ENCODE measurements at places on chromosomes 2 and 18.
A peak's percentile ranks its signal among the peaks of the same experiment; 100 is the strongest.

DNA sequence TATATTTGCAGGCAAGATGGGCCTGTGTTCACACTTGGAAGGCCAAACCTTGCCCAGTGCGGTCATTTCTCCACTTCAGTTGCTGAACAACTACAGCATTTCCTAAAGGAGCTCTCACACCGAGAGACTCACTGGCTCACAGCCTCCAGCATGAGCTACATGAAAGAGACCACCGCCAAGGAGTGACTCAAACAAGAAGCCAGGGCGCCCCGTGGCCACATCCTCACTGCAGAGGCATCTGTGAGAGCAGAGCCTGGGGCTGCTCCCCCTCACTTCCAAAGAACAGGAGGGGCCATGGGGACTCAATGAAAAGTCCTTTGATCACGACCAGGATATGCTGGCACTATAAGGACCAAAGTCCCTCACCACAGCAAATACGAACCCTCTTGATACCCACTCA is 50.0 kb downstream of the TMEM163 start:
- no peak for DNase-seq

GRCh38 chr2:151344906-151345305 is 12.5 kb upstream of the TNFAIP6 start:
- peak; percentile 18 for DNase-seq

DNA sequence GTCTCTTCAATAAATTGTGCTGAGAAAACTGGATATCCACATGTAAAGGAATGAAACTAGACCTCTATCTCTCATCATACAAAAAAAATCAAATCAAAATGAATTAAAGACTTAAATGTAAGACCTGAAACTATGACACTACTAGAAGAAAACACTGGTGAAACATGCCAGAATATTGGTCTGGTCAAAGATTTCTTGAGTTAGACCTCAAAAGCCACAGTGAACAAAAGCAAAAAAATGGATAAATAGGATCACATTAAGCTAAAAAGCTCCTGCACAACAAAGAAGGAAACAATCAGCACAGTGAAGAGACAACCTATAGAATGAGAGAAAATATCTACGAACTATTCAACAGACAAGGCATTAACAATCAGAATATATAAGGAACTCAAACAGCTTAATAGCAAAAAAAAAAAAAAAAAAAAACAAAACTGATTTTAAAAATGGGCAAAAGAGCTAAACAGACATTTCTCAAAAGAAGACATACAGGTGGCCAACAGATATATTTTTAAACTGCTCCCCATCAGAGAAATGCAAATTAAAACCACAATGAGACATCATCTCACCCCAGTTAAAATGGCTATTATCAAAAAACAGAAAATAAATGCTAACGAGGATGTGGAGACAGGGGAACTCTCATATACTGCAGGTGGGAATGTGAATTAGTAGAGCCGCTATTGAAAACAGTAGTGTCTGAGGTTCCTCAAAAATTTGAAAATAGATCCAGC is 66.3 kb downstream of the NCKAP1 start:
- no peak for DNase-seq

DNA sequence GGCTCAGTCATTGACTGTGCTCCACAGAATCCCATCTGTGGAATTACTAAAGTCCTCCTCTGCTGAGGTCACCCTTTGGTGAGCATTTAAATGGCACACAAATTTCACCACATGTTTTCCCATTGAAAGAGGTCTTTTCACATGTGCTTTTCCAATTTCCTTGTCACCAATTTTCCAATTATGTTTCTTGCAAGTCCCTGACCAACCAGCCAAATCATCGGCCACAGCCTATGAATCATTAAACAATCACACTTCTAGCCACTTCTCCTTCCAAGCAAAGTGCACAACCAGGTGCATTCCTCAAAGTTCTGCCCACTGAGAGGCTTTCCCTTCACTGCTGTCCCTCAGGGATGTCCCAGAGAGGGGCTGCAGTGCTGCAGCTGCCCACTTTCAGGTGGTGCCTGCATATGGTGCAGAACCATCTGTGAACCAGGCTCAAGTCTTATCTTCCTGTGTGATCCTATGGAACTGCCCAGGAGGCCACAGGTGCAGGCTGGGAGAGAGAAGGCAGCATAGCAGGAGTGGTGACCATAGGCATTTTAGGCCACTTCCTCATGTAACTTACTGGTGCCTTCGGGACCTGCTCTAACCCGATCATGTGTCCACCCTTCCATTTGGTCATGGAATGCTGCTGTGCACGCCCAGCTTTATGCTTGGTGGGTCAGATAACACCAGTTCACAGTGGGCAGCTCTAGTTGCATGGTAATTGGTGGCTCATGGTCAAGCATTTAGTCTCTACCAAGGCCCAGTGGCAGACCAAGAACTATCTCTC is 153.0 kb downstream of the SEPTIN10 start:
- peak; percentile 48 for DNase-seq

- peak; percentile 99 for DNase-seq
These were observed 93.4 kb upstream of the FN1 start for GRCh38 chr2:215529271-215529670.

- DNase-seq = no peak
These were observed 311.6 kb downstream of the EN1 start for GRCh38 chr2:118535818-118536212.

DNA sequence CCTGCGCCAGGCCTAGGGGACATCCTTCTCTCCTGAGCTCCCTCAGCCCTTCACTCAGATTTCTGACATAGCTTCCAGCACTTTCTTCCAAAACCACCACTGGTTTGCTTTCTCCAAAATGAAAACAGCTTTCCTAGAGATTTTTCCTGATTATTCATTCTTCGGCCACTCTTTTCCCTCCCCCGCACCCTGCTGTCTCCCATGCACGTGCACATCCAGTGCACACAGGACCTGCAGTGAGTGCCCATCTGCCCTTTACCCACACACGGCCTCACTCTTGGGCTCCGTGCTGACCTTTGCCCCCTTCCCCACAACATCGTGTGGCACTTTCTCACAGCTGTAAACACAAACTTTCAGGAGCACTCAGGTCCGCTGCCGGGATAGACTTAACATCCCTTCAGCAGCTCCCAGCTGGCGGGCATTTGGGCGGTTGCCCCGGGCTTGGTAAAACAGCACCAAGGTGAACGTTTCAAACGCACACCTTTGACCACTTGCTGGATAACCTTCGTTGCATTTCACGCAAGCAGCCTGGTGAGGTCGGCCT is 25.8 kb downstream of the KIF1A start:
- DNase-seq = no peak

GRCh38 chr18:50008306-50008705 is 186.6 kb downstream of the MYO5B start:
- DNase-seq = peak; percentile 75

DNA sequence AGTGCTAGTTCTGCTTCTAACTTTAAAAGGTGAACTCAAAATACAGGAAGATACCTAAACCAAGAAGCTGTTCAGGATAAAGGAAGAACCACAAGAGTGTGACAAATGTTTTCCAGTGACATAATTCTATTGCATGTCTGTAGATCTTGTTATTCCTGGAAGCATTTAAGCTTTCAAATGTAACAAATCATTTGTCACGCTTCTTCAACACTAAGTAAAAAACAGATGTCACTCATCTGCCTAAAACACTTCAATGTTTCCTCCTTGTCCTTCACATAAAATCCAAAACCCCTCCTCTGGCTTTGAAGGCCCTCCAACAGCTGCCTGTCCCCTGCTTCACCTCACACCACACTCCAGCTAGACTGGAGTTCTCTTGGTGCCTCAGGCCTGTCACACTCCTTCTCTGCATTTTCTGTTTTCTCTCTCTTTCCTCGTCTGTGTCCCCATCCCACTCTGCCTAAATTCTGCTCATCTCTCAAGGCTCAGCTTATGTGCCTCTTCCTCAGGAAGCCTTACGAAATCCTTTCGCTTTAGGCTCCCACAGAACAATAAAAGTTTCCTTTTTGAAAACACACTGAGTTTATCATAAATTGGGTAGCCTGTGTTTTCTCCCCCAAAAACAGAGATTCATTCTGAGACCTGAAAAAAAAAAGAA is 6.4 kb upstream of the CLEC4F start:
- DNase-seq = no peak

- no peak for DNase-seq
These were observed 31.9 kb upstream of the SNED1 start for GRCh38 chr2:240966457-240966905.

DNA sequence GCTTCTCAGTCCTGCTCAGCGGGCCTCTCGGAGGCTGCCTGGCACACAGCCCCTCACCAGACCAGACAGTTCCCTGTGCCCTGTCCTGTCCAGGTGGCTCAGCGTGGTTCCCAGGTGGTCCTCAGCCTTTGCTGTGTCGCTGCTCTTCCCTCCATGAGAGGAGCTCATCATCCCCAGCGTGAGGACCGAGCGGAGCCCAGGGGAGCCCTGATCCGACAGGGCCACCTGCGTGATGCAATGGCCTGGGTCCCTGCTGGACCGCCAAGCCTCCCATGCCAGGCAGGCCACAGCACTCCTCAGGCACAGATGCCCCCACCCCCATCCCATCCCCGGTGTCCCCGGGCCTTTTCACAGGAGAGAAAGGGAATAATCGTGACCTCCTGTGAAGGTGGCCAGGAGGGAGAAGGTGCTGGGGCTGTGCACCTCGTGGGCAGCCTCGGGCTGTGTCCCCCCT is 4.3 kb downstream of the GPC1 start:
- DNase-seq = no peak

DNA sequence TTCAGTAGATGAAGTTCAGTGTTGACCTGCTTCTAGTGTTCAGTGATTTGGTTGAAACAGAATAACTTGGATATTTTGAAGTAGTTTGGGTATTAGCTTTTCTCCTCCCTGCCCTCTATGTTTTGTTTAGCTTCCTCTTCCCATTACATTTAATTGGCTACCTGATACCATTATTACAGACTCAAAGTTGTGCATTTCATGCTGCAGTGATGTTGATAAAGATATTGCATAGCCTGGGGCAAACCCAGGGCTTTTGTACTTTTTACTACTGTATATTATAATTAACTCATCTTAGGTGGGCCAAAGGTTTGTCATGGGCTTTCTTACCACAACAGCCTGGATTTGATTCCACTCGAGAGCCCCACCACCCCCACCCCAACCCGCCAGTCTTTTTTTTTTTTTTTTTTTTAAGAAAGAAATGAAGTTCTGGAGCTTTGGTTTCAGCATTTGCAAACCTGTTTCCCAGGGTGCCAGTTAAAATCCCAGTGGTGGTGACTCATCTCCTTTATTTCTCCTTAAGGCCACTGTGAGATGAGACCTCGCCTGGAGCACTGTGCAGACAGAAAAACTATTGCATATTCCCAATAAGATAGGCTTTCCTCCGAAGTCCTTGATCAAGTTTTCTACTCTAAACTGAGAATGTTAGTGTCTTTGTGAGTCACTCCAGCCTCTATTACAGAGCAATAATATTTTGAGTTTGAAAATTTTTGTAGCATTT is 393.7 kb upstream of the FANCL start:
- DNase-seq = peak; percentile 76

DNA sequence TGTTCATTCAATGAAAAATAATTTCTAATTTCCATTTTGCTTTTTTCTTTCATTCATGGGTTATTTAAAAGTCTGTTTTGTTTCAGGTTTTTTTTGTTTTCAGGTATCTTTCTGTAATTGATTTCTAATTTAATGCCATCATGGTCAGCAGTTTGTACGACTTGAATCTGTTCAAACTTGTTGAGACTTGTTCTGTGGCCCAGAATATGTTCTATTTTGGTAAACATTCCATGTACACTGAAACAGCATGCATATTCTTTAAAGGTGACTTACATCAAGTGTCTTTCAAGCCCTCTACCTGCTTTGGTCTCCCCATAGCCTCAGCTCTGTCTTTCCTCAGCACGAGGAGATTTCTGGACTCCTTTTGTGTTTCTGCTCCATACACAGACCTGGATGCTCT is 49.1 kb downstream of the CYP1B1 start:
- DNase-seq = peak; percentile 80

- peak; percentile 25 for DNase-seq
These were observed 42.5 kb downstream of the LRRC30 start for GRCh38 chr18:7273301-7273921.

- DNase-seq = no peak
These were observed 2.7 kb downstream of the SKOR2 start for GRCh38 chr18:47248604-47249313.

- peak; percentile 59 for DNase-seq
These were observed 321.8 kb upstream of the SPRED2 start for GRCh38 chr2:65754219-65754618.

DNA sequence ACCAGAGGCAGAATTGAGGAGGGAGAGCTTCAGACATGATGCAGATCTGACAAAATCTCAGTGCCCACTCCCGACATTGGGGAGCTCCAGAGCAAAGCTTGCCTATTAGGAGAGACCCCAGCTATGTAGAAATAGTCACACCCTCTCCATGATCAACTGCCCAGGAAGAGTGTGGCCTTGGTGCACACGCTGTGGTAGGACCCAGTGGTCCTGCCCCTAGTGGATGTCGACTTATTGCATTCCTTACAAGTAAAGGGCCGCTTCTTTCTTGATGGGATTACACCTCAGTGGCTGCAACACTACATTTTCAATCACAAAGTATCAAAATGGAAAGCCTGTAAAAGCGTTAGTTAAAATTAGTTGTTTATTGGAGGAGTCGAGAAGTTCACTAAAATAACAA is 64.2 kb downstream of the VRK2 start:
- no peak for DNase-seq

DNA sequence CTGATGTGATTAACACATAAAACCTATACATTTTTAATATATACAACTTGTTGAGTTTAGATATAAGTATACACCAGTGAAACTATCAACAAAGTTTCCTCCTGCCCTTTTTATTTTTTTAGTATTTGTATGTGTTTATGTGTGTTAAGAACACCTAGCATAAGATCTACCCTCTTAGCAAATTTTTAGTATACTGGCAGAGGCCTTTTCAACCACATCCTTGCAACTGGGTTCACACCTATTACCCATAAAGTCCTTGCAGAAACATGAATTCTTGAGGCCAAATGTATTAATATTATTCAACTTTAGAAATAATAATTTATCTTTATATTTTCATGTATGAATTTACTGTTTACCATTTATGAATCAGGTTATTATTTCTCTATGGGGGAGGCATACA is 119.7 kb upstream of the CRIM1 start:
- no peak for DNase-seq

DNA sequence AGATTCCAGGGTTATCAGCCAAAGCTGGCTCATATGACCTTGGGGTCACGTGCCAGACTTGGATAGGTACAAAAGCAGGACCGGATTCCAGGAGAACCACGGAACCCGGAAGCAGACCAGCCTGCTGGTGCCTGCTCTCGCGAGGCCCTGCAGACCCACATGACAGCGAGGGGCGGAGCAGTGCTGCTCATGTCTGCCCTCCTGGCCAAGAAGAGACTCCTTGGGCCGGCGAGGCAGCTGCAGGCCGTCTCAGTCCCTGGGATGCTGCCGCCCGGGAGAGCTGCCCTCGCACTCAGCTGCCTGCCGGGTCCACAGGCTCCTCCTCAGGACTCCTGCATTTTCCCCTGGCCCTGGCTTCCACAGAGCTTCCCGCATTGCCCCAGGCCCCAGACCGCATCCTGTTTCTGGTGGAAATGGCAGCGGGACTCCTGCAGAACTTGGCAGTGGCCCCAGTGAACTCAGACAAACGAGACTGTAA is 739.5 kb downstream of the SOCS6 start:
- no peak for DNase-seq

- DNase-seq = peak; percentile 21
These were observed at the start of gene CRYGC for GRCh38 chr2:208129744-208130711. CRYGC (minus strand) TSS chr2:208129828; CDS start chr2:208129792, 36 bp downstream.
